ENCODE measurements at places on chromosomes 1 and 21.

GRCh38 chr1:170126696-170127095 is 19.1 kb upstream of the NTMT2 start:
- no peak for DNase-seq

GRCh38 chr21:15932726-15933125 is 202.9 kb downstream of the USP25 start:
- DNase-seq = no peak

- DNase-seq = no peak
Measured at GRCh38 chr1:117659550-117660270, 53.9 kb downstream of the TENT5C start.

DNA sequence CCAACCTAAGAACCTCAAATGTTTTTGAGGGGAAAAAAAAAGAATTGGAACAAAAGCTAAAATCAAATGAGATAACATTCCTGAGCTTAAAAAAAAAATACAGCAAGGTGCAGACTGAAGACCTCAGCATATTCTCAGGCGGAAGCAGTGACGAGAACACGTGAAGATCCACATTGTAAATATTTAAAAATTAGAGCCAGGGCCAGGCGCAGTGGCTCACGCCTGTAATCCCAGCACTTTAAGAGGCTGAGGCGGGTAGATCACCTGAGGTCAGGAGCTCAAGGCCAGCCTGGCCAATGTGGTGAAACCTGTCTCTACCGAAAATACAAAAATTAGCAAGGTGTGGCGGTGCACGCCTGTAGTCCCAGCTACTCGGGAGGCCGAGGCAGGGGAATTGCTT is 15.7 kb downstream of the TFB2M start:
- no peak for DNase-seq

- no peak for DNase-seq
Measured at GRCh38 chr1:162210196-162210595, 140.7 kb downstream of the NOS1AP start.

DNA sequence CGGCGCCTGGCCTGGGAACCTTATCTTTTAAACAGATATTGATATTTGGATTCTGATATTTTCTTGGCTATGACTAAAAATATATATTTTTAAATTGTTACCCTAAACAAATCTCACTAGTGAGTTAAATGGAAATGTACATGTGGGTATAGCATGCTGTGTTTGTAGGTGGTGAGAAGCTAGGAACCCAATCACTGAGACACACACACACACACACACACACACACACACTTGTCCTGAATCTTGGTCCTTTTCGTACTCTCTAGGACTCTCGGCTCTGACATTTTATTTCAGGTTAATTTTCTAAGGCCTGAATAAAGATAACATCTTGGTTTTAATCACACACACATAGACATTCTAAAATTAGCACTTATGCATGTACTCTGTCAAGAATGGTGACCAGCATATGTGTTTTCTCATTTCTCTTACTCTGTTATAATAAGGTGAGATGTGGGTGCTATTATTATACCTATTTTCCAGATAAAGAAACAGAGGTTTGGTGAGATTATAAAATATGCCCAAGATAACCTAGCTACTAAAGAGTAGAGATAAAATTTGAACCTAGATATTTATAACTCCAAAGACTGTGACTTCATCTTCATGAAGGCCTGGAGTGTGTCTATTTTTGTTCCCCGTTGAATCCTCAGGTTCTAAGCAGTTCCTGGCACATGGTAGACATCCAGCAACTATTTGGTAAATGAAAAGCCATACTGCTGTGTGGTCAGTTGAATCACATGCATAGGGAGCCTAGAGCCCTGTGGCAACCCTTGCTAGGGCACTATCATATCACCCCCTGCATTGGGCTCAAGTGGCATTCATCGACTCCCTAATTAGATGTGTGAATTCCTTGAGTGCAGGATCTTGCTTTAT is 85.0 kb upstream of the RAB3GAP2 start:
- DNase-seq = no peak

GRCh38 chr21:41865002-41865777 is 14.0 kb downstream of the PRDM15 start:
- DNase-seq = no peak

DNA sequence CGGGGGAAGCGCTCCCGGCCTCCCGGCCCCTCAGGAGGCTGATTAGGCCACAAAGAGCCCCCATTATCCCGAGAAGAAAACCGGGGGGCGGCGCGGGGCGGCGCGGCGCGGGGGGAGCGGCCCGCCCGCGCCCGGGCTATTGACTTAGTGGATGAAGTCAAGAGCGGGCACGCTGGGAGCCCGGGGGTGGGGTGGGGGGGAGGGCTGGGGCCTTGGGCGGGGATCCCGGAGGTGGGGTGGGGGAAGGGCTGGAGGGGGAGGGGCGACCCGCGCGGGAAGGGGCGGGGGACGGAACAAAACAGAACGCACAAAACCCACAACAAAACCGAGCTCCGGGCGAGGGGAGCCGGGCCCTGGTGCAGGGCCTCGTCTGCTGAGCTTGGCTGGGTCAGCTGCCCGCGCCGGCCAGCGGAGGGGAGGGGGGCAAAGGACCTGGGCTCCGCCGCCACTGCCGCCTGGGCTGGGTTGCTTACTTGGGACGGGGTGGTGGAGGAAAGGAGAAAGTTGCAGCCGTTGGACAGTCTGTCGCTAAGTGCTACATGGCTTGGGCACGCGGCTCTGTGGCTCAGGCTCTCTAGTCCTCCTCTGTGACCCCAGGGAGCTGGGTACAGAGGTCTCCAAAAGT is 16.3 kb downstream of the PAX7 start:
- DNase-seq = no peak

DNA sequence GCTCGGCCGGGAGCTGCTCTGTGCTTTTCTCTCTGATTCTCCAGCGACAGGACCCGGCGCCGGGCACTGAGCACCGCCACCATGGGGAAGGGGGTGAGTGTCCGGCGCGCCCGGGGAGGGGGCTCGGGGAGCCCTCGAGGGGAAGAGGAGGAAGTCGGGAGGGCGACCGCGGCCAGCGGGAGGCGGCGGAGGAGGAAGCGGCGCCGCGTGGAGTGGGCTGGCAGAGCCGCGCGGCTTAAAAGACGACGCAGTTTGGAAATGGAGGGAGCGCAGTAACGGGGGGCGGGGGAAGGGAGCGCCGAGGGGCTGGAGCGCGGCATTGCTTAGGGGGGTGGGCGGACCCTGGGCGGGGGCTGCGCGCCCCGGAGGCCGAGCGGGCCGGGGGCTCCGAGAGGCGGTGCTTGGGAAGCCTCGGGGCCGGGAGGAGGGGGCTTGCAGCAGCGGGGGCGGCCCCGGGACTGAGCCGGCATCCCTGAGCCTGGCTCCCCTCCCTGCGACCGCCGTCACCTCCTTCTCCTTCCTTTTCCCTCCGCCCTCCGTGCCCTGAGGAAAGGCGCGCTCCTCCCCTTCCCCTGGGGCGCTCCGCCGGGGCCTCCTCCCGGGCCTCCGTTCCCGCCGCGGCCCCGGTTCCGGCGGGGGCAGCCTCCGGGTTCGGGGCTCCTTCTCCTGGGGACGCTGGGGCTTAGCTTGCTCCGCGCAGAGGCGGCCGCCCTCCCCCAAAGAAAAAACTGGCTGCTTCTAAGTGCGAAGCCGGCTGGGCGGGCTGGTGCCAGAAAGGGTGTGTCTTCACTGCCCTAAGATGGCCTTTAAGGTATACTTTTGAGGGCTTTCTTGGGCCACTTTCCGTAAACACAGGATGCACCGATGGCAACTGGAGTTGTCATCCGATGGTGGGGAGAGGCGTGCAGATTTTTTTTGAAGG is 648 bp downstream of the ATP1A1 start:
- no peak for DNase-seq

DNA sequence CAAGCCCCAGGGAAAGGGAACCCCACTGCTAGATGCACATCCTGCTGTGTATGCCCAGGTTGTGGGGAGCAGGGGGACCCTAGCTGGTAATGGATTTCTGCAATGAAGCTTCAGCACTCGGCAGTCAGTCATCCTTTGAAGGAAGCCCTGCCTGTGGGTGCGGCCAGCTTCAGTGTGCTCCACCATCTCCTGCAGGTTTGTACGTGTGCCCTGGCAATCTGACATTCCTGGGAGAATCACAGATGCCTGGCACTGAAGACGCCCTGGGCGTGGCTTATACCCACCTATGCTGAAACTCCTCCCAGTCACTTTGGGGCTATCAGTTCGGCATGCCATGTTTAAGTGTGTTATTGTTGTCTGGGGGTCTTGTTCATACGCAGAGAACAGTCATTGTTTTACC is 6.8 kb downstream of the SPRR5 start:
- DNase-seq = no peak

DNA sequence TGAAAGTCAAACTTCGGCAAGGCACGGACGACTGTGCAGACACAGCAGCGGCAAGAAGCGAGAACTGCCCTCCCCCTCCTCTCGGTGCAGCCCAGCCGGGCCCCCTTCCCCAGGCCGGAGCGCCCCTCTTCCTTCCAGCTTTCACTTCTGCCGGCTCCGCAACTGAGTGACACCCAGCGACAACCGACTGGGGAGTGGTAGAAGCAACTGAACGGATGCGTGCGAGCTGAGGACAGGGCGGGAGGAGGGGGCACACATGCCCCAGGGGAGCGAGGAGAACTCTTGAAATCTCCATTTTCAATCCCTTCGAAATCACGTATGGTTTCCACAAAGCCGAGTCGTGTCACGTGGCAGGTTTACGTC is 146.6 kb downstream of the PGBD5 start:
- DNase-seq = no peak

- DNase-seq = no peak
Measured at GRCh38 chr1:32392325-32392724, 1.9 kb downstream of the BSDC1 start.

DNA sequence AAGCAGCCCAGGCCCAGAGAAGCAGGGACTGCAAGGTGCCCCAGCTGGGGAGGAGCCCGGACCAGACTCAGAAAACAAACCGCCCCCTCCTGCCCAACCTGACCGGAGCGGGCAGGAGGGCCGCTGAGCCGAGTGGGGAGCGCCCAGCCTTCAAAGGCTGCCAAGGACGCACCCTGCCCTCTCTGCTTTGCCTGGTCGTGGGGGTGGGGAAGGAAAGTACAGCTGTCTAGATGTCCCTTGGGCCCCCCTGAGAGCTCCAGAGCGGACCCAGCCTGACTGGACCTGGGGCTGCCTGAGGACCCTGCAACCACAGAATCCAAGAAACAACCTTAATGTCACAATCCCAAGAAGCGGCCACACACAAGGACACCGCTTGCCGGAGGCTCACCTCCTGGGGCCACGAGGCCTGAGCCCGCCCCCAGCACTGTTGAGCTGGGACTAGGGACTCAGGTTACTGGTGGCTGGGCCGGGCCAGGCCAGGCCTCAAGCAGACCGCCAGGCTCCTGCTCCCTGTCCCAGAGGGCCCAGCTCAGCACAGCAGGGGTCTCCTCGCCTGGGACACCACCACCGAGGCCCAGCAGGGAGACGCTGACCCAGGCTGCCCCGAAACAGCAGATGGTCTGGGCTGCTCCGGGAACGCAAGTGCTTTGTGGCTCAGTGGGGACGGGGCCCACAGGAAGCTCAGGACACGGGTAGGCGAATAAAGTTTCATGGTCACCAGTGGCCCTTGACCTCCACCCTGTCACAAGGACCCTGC is 1.4 kb downstream of the DVL1 start:
- no peak for DNase-seq

DNA sequence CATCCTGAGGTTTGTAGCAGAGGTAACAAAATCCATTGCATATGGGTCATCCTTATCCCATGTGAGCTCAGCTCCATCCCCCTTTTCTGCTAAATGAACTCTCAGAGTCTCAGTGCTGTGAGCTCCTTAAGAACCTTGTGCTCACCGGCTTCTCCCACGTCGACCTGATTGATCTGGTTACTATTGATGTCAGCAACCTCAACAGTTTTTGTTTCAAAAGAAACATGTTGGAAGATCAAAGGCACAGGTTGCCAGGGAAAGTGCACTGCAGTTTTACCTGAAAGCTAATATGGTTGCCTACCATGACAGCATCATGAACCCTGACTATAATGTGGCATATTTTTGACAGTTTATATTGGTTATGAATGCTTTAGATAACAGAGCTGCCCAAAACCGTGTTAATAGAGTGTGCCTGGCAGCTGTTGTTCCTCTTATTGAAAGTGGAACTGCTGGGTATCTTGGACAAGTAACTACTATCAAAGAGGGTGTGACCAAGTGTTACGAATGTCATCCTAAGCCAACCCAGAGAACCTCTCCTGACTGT is 131.4 kb downstream of the HS2ST1 start:
- DNase-seq = no peak

DNA sequence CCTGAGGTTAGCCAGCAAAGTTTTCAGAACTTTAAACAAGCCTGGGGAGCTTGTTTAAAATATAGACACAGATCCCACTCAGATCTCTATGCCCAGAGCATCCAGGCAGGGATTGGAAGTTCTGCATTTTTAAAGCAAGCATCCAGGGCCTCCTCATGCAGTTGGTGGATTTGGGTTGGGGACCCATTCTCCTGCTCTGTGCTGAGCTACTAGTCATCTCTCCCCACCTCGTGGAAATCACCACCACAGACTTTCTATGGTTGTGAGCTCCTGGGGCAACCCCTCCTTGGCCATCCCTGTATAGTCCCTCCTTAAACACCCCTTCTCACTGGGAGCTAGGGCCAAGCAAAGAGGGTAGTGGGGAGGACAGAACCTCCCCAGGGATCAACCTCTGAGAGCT is 73.5 kb upstream of the CASZ1 start:
- DNase-seq = no peak

- DNase-seq = no peak
Measured at GRCh38 chr1:8595332-8595731, 222.1 kb downstream of the RERE start.

DNA sequence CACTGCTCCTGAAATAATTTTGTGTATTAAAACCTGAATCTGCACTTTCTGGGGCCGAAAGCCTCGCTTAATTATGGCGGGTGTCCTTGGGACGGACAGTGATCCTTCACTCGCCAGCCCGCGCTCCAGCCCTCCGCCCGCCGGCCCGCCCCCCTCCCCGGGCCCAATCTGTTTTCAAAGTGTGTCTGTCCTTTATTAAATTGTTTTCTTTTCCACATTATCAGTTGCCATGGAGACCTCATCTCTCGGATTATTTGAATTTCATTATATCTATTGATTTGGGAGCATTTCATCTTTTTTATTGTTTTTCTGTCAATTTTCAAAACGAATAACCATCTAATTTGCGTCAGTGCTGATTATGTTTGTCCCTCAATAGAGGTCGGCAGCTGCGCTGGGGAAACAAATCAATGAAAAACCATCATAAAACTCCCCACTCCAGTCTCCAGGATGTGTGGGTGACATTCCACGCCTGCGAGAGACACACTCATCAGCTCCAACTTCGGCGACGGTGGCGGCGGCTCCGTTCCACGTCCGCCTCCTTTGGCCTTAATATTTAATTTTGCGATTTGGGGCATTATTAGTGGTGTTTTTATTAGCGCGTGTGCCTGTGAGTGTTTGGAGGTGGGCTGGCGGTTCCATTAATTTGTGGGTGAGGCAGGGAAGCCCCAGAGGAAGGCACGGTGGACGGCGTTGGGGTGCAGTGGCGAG is 123.9 kb downstream of the CASZ1 start:
- no peak for DNase-seq

DNA sequence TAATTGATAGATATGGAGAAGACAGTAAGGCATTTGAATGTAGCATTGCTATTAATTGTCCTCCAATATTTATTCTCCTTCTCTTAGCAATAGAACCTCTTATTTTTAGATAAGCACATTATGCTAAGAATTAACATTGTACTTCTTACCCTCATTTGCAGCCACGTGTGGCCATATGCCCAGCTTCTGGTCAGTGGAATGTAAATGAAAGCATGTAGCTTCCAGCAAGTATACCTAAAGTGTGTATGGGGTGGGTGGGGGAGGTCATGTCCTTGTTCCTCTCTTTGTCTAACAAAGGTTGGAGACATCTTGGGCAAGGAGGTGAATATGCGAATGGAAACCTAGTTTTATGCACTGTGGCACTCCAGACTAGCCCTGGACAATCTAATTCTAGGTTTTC is 133.6 kb upstream of the HMCN1 start:
- no peak for DNase-seq
